ENCODE measurements at places on chromosomes 2 and 18. TPM values are rescaled to one million over a fixed set of nuclear protein-coding genes. Genes with fewer than 3 reads are reported as not detected.

CFC1 gene
- not detected for total RNA-seq

CCDC74A gene
- total RNA-seq: 3.8 TPM

SPP2 gene
- total RNA-seq: not detected

DNA sequence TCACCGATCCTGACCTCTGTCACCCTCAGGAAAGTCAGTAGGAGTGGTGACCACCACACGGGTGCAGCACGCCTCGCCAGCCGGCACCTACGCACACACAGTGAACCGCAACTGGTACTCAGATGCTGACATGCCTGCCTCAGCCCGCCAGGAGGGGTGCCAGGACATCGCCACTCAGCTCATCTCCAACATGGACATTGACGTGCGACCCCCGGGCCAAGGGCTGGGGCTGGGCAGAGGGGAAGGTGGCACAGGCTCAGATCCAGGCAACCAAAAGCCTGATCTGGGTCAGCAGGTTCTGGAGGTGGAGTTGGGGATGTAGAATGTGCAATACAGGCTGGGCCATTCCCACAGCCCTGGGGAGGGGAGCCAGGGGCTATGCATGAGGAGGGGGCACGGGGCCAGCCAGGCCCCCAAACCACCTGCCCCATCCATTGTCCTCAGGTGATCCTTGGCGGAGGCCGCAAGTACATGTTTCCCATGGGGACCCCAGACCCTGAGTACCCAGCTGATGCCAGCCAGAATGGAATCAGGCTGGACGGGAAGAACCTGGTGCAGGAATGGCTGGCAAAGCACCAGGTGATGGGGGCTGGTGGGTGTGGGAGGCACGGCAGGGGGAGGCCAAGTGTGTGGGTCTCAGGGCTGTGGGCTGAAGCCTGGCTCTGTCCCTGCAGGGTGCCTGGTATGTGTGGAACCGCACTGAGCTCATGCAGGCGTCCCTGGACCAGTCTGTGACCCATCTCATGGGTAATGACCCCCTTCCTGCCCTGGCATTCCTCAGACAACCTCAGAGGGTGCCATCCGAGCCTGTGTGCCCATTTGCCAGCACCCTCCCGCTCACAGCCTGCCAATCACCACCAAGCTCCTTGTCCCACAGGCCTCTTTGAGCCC lies 1.4 kb downstream of the ALPI start:
- DNase-seq: no peak

DNA sequence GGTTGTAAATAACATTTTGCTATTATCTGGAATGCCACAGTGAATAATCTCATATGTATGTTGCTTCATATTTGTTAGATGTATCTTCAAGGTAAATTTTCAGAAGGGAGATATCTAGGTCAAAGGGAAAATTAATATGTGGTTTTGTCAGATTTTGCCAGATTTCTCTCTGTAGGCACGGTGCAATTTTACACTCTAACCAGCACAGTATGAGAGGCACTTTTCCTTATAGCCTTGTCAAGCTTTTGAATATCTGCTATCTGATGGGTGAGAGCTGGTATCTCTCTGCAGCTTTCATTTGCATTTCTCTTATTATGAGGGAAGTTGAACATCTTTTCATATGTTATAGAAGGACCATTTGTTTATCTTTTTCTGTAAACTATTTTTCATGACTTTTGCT lies 175.7 kb upstream of the PGAP1 start:
- no peak for DNase-seq

GRCh38 chr2:143262389-143262788 lies 133.2 kb downstream of the ARHGAP15 start:
- DNase-seq: no peak

GRCh38 chr2:122681626-122682025 lies 926.2 kb downstream of the TSN start:
- no peak for DNase-seq

DNA sequence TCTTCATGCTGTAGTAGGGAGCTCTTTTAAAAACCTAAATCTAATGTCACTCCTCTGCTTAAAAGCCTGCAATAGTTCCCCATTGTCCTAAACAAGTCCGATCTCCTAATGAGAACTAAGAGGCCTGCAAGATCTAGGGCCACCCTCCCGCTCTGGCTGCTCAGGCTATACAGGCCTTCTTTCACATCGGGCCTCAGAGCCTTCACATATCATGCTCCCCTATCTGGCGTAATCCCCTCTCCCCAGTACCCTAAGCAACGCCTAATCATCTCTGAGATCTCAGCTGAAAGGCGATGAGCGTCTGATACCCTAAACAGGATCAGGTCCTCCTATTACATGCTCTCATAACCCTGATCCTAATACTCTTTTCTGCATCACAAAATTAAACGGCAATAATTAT lies 1.9 kb downstream of the MAP4K3 start:
- peak; percentile 28 for DNase-seq

Measured in SK-MEL-5 (cell line).